ENCODE measurements at places on chromosomes 1 and 21. TPM values are rescaled to one million over a fixed set of nuclear protein-coding genes. Genes with fewer than 3 reads are reported as not detected.

DNA sequence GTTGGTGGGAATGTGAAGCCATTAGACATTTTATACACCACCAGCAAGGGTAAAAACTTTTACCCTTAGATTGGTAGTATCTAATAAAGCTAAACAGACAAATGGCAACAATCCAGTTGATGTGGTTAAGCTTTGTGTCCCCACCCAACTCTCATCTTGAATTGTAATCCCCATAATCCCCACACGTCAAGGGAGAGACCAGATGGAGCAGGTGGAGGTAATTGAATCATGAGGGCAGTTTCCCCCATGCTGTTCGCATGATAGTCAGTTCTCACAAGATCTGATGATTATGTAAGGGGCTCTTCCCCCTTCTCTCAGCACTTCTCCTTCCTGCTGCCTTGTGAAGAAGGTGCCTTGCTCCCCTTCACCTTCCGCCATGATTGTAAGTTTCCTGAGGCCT is 602.3 kb downstream of the NUF2 start:
- H3K4me1 ChIP-seq = peaks cover 12% of the 10 kb centered on the region
- no peak overlapping the region for H3K27ac ChIP-seq
- H3K36me3 ChIP-seq = no peaks in the 10 kb centered on the region

DNA sequence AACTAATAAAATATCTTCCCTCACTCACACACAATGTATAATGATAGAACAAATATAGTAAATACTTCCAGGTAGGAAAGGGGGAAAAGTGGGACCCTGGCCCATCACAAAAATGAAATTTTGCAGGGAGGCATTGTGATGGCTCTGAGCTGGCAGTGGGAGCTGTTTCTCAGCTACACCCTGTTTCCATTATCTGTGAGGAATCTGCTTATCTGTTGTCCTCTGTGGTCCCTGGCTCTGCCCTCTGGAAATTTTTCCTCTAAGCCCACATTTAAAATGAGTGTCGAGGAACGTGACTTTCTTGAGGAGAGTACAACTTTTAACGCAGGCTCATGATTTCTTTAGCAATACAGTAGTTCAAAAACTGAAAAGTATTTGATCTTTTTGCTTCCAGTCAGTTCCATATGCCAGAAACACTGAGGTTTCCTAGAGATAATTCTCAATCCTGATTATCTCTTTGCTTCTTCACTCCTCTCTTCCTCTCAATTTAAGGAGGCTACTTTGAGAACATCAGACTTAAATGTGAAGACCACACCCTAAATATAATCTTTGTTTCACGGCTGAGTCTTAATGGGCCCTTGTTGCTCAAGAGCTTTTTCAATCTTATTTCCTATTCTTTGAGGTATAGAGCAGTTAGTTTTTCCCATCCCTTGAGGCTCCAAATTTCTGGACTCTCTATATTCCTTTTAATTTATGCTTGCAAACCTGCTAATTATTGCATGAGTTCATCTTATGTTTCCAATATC is 5.0 kb upstream of the EEIG2 start:
- H3K4me3 ChIP-seq = no peak overlapping the region
- H3K4me1 ChIP-seq = no peaks in the 10 kb centered on the region
- no peak for DNase-seq

DNA sequence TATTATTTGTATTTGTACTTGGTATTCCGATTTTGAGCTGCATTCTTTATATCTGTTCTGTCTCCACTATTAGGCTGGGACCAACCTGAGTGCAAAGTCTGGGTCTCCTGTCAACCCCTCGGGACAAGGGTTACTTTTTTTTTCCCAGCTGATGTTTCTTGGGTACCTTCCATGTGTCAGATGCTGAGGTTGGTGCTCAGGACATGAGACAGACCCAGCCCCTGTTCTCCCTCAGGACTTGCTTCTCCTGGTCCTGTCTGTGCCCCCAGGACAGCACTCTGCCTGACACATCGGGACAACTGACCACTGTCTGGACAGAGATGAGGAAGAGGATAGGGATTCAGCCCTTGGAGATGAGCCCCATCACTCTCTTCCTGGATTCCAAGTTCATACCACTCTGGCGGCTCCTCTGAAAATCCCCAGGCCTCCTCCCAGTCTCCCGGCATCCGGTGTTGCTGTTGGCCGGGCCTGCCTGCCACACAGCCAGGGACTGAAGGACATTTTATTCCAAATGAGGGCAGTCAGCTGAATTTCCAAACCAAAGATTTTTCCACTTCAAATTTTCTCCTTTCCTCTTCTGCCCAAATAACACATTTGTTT is 55.6 kb upstream of the FMOD start:
- H3K27ac ChIP-seq = no peak overlapping the region
- H3K36me3 ChIP-seq = no peaks in the 10 kb centered on the region
- no peak overlapping the region for H3K4me3 ChIP-seq
- H3K27me3 ChIP-seq = peaks cover 4% of the 10 kb centered on the region
- H3K4me1 ChIP-seq = peaks cover 56% of the 10 kb centered on the region

DNA sequence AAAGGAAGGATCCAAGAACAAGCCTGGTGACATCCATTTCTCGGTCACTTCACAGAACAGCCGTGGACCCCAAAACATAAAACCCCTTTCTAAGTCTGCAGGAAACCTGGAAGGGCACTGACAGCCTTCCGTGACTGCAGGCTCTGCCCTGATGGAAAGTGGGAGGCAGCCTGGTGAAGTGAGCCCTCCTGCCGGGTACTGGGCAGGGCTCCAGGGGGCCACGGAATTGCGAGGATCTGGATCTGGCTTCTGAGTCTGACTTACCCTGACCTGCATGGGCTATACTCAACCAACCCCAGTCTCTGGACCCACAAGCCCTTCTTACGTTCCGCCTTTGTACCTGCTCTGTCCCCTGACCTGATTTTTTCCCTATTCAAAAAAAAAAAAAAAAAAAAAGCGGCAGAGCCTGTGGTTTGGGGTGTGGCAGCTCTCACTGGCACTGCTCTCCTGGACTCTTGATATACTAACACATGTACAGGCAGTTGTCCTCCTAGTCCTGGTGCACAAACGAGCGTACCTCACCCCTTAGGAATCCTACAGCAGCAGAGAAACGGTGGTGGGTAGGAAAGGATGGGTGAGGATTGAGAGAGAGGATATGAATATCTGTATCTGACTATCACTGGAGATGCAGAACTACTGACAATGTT is 82.9 kb downstream of the BEND5 start:
- no peak for DNase-seq
- no peaks in the 10 kb centered on the region for H3K4me1 ChIP-seq
- no peak overlapping the region for H3K27ac ChIP-seq
- H3K27me3 ChIP-seq = peaks cover 5% of the 10 kb centered on the region
- no peaks in the 10 kb centered on the region for H3K36me3 ChIP-seq
- no peak overlapping the region for H3K4me3 ChIP-seq

DNA sequence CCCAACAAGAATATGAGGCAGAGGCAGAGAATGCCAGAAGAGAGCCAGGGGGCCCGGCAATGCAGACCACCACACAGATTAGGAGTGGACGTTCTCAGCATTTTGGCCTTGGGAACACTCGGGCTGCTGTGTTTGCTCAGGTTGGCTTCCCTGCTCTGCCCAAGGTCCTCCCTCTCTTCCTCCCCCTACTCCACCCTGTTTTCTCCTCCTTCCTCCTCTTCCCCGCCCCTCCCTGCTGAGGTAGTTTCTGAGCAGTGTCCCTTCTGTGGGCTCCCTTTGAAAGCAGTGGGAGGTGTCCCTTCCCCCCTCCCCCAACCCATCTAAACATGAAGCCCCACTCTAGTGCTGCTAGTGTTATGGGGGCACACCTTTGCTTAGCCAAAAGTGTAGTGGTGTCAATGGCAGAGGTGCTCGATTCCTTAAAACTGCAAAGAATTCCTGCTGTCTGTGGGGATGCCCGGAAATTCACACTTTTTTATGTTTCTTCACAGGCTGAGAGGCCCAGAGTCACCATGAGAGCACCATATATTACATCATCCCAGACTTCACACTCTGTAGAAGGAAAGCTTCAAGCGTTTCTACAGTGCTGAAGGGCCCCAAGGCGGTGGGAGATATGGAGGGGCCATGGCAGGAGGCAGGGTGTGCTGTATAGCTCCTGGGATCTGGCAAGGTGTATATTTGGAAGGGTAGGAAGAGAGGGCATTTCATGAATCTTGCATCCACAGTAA is at the start of gene HHIPL2:
Gene HHIPL2 (minus strand): TSS at position 161 of the 728 bp plus-strand sequence. CDS start 60 bp downstream, at position 101.
- H3K27me3 ChIP-seq = peaks cover 5% of the 10 kb centered on the region
- H3K36me3 ChIP-seq = peaks cover 4% of the 10 kb centered on the region
- H3K4me3 ChIP-seq = peak within 1 kb of the TSS; percentile 82
- DNase-seq = no peak
- H3K27ac ChIP-seq = peak within 1 kb of the TSS; percentile 99
- peaks cover 37% of the 10 kb centered on the region for H3K4me1 ChIP-seq

GRCh38 chr1:240847325-240847724 is 235.4 kb upstream of the GREM2 start:
- no peak for DNase-seq
- H3K27me3 ChIP-seq = no peaks in the 10 kb centered on the region
- peaks cover 26% of the 10 kb centered on the region for H3K4me1 ChIP-seq
- H3K36me3 ChIP-seq = peaks cover 17% of the 10 kb centered on the region
- no peak overlapping the region for H3K27ac ChIP-seq

- H3K36me3 ChIP-seq = peaks cover 16% of the 10 kb centered on the region
- peaks cover 4% of the 10 kb centered on the region for H3K27me3 ChIP-seq
- H3K27ac ChIP-seq = no peak overlapping the region
- DNase-seq = peak; percentile 55
- H3K4me3 ChIP-seq = no peak overlapping the region
- H3K4me1 ChIP-seq = peaks cover 28% of the 10 kb centered on the region
Measured at GRCh38 chr1:201877877-201878401, 10.8 kb upstream of the SHISA4 start.

DNA sequence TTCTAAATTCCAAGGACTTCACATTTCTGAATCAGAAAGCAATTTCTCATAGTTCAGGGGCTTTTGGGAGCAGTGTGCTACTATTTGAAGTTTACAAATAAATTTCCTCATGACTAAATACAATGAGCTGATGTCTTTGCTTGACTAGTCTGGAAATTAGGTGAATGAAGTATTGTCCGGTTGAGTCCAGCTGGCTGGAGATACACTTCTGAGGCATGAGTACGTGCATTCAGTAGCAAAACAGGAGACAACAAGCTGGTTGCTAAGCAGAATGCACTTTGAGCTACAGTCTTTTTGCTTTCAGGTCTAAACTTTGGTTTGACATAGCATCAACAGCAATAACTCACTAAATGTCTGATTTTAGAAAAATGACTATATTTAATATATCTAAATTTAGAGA is 27.1 kb downstream of the ZNHIT6 start:
- peaks cover 4% of the 10 kb centered on the region for H3K36me3 ChIP-seq
- H3K4me3 ChIP-seq = no peak overlapping the region
- H3K4me1 ChIP-seq = peaks cover 14% of the 10 kb centered on the region
- H3K27me3 ChIP-seq = no peaks in the 10 kb centered on the region
- DNase-seq = no peak
- H3K27ac ChIP-seq = peak overlapping the region; percentile 21

DNA sequence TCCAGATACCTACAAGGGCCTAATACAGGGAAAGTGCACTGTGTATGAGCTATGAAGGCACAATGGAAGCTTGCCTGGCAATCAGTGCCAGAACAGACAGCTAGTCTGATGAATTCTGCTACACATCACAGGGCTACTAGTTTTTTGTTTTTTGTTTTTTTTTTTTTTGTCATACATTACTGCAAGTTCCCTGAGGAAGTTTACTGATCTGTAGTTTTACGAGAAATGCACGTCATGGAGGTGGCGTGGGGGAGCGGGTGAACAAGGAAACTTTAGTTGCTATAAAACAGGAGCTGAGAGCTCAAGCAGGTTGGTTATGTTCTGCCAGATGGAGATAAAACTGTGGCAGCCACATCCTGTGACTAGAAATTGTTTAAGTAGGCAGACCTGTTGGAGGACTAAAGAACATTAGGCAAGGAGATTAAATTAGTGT is 17.7 kb downstream of the PTPRC start:
- H3K27me3 ChIP-seq = 0 out of 2 replicates have a peak, but pooled peaks cover 4% of the 10 kb centered on the region
- H3K4me3 ChIP-seq = peak overlapping the region; percentile 37
- peaks cover 75% of the 10 kb centered on the region for H3K4me1 ChIP-seq
- peaks cover 4% of the 10 kb centered on the region for H3K36me3 ChIP-seq

GRCh38 chr1:182615468-182616129 is 11.4 kb upstream of the RGS16 start:
- no peaks in the 10 kb centered on the region for H3K36me3 ChIP-seq
- H3K27me3 ChIP-seq = peaks cover 8% of the 10 kb centered on the region
- peak overlapping the region; percentile 95 for H3K27ac ChIP-seq
- peaks cover 46% of the 10 kb centered on the region for H3K4me1 ChIP-seq
- DNase-seq = no peak

- H3K4me3 ChIP-seq = peak overlapping the region; percentile 98
- peak; percentile 78 for DNase-seq
- no peaks in the 10 kb centered on the region for H3K27me3 ChIP-seq
- peaks cover 16% of the 10 kb centered on the region for H3K36me3 ChIP-seq
- peak overlapping the region; percentile 96 for H3K27ac ChIP-seq
Measured at GRCh38 chr1:165696625-165697100, 1.7 kb downstream of the ALDH9A1 start.

DNA sequence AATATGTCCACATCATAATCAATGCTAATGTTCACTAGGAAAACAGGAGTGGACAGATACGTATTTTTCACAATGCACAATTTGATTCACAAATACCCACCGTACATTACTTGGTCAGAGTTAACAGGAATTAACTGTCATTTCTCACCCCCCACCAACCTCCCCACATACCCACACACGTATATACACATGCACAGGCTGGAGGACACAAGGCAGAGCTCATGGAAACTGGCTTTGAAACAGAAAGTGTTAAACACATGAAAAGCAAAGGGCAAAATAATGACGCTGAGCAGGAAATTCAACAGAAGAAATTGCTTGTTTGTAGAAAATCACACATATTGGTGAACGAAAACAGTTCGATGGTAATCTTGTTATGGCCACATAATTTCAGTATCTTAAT is 188.4 kb upstream of the DMRTA2 start:
- H3K4me1 ChIP-seq = peaks cover 11% of the 10 kb centered on the region
- no peak overlapping the region for H3K4me3 ChIP-seq
- DNase-seq = no peak
- H3K36me3 ChIP-seq = peaks cover 5% of the 10 kb centered on the region
- H3K27ac ChIP-seq = no peak overlapping the region

DNA sequence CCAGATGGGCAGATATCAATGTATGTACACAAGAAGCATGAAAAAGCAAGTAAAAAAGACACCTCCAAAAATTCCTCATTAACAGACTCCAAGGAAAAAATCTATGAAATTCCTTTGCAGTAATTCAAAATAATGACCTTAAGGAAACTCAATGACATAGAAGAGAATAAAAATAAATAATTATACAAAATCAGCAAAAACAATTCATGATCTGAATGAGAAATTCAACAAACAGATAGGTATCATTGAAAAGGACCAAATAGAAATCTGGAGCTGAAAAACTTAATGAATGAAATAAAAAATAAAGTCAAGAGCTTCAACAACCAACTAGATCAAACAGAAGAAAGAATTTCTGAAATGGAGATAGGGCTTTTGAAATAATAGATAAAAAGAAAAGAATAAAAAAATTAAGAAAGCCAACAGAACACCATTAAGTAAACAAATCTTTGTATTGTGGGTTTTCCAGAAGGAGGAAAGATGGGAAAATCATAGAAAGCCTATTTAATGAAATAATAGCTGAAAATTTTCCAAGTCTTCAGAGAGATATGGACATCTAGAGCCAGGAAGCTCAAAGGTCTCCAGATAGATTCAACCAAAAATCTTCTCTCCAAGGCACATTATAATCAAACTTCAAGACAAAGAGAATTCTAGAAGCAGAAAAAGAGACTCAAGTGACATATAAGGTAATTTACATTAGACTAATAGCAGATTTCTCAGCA is 52.0 kb upstream of the KCNK1 start:
- H3K4me1 ChIP-seq = no peaks in the 10 kb centered on the region

Gene CD48
- not detected for total RNA-seq

Gene FCRL5
- not detected for total RNA-seq

Gene PTGS2
- 163 TPM for total RNA-seq

Gene TSPAN2
- total RNA-seq = 6.7 TPM

Gene PTPRC
- total RNA-seq = 0.48 TPM

Gene TDRD10
- not detected for total RNA-seq

Gene RGS8
- not detected for total RNA-seq

All from HFFc6 (cell line).